ENCODE measurements at places on chromosomes 11 and 22.

- DNase-seq: no peak
Observed at GRCh38 chr22:47162865-47163264, 400.4 kb downstream of the TBC1D22A start.

DNA sequence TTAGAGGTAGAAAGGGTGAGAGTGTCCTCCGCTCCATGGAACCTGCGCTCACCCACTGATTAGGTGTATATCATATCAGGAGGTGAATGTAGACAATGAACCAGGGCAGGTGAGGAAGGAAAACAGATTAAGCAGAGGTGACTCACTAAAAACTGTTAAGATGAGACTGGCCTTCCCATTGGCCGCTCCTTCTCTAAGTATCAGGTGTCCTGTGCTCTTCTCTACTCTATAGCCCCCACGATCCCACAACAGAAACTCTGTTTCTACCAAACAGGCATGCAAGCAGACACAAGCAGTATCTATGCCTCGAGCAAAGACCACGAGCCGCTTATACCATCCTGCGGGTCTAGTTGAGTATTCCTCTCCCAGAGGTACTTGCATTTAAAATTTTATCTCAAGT is 103.1 kb downstream of the SNX19 start:
- DNase-seq: no peak

DNA sequence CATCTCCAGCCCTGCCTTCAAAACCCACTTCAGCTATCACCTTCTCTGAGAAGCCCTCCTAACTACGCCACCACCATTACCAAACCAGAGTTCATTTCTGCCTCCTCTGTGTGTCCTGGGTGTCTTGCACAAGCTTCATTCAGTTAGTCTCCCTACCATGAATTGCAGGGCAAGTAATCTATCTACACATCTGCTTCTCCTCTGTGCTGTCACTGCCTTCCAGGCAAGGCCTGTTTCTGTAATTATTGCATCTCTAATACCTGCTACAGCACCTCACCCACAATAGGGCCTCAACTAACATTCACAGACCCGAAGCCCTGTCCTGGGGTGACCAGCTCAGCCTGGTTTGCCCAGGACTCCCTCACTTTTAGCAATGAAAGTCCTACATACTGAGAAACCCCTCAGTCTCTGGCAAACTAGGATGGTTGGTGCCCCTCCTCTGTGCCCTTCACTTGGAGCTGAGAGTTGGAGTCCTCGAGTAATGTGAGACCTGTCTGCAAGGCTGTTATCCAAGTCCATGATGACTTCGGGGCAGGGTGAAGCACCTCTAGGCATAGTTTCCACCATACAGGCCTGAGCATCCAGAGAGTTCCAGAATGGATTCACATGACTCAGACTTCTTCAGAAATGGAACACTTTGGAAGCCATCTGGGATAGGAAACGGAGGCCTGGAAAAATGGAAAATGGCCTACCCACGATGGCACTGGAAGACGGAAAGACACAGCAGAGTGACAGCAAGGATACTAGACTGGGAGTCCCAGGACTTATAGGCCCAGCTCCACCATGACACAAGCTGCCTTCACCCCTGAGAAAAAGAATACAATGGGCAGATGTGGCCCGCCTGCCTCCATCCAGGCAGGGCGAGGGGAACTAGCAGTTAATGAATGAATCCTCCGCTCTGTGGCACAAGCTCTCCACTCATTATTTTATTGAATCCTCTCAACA is 269.3 kb downstream of the BUD13 start:
- DNase-seq: no peak

- peak; percentile 37 for DNase-seq
Observed at GRCh38 chr11:16935518-16936302, 78.5 kb downstream of the PLEKHA7 start.

- DNase-seq: no peak
Observed at GRCh38 chr11:83717537-83717936, 431.4 kb upstream of the CCDC90B start.

GRCh38 chr11:8219257-8220021 is 44.2 kb downstream of the LMO1 start:
- DNase-seq: peak; percentile 47

DNA sequence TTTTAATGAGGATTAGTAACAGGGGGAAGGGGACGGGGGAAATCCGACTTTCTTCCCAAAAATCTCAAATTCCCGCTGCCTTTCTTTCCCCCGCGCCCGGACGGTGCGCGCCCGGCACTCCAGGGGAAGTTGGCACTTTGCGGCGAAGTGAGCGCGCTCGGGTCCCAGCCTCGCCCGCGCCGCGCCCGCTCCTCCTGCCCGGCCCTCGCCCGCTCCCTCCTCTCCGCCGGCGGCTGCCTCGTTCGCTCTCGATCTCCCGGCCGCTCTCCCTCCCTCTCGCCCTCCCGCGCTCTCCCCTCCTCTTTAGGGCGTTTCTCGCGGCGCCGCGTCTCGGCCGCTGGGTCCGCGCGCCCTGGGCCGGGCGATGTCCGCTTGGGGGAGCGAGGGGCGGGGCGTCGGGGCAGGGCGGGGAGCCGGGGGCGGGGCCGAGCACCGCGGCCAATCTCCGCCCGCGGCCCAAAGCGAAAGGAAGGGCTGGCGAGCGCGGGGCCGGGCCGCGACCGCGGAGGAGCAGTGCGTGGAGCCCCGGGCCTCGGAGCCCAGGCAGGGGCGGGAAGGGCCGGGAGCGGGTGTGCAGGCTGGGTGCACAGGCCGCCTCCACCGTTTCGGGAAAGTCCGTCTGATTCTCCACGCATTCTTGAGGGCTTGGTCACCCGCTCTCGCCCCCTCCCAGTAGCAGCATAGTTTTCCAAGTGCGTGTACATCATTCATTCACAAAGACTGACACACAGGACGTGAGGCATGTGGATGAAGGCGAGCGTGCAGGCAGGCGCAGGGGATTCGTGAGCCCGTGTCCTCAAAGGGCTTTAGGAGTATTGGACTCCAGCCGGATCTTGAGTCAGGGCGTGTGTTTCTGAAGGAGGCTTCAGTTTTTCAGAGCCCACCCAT is 65.1 kb downstream of the ETS1 start:
- DNase-seq: peak; percentile 100

DNA sequence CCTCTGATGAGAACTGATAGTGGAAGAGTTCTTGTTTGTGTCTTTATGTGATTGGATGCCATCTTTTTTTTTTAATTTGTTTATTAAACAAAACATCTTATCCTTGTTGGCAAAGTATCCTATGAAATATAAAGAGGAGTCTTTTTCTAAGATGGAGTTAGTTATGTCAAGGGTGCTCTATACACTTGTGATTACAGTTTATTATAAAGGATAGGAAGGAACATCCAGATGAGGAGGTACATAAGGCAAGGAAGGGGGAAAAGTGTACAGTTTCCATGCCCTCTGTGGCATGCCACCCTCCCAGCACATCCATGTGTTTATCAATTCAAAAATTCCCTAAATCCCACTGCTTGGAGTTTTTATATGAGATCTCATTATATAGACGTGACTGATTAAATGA is 7.4 kb upstream of the RBMXL2 start:
- no peak for DNase-seq

GRCh38 chr11:33390944-33391892 is 134.0 kb downstream of the HIPK3 start:
- DNase-seq: no peak

DNA sequence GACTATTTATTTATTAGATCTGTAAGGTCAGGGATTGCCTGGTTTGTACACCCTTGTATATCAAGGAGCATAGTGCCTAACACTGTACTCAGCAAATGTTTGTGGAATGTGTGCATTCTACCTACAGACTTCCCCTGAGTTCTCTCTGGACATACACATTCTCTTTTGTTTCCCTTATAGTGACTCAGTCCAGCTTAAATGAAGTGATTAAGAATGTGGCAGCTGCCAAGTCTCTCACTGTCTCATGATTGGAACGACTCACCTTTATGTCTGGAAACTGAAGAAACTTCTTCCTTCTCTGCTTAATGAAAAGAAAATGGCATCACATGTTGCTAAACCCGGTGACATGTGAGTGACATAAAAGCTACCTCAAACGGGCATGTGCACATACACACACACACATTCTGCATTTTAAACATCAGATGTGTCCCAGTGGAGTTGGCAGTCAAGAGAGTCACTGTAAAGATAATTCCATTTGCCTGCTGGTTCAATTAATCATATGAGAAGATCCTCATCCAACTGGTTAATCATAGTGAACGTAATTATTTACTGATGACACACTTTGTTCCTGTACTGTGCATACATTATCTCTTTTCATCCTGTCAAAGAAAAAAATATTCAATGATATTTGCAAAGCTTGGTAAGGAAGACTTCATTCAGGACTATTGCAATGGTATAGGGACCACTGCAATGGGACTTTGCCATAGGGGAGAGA is 42.8 kb downstream of the GLYAT start:
- DNase-seq: no peak

- no peak for DNase-seq
Observed at GRCh38 chr11:127273593-127274327, 273.2 kb upstream of the KIRREL3 start.

DNA sequence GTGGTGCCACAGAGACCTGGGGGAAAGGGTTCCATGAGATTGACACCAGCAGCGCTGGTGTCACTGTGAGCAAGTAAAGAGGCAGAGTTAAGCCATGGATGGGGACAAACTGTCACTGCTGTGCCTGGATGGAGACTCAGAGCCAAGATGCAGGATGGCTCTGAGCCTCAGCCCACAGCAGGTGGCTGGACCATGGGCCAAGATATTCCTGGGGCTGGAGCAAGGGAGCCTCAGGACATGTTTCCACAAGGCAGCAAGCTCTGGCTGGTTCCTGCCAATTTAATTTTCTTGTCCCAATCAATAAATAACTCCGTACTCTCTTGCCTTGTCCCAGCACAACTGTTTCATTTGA is 23.0 kb downstream of the MYO18B start:
- DNase-seq: no peak

GRCh38 chr11:33362051-33362910 is 105.1 kb downstream of the HIPK3 start:
- peak; percentile 63 for DNase-seq

DNA sequence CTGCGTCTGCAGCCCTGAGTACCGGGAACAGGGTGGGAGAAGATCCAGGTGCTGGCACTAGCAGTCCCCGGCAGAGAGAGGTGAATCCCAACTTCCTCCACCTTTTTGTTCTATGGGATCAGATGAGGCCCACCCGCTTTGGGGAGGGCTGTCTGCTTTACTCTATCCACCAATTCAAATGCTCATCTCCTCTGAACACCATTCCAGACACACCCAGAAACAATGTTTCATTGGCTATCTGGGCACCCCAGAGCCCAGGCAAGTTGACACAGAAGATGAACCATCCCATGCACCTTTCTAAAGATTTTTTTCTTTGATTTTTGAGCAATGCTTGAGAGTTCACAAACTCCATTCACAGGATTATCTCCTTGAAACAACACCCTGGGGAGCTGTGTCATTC is 78.0 kb downstream of the PARVB start:
- no peak for DNase-seq
